ENCODE measurements at places on chromosomes 3 and 15.

- DNase-seq = no peak
Measured at GRCh38 chr3:181369637-181370036, 342.1 kb upstream of the SOX2 start.

GRCh38 chr15:43249699-43250203, 17.0 kb downstream of the TGM5 start:
- DNase-seq = no peak

GRCh38 chr15:65416845-65417416, 5.8 kb downstream of the IGDCC4 start:
- DNase-seq = no peak

DNA sequence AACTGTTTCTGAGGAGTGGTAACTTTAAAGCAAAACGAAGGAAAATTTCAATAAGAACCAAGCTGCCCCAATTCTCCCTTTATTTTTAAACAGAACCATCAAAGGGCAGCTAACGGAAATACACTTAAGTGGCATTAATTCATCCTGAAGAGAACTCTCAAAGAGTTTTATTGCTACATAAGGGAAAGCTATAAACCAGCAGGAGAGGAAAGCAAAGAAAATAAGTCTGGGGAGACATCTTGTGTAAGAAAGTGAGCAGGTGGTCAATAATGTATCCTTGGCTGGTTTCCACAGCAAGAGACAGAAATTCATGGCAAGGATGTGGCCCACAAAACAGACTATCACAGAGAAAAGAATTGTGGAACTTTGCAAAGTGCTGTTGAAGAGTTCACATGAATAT, 40.0 kb upstream of the CMSS1 start:
- DNase-seq = no peak

- DNase-seq = no peak
Measured at GRCh38 chr3:190646996-190647395, 133.1 kb downstream of the IL1RAP start.

GRCh38 chr3:131349946-131350347, 31.6 kb upstream of the NUDT16 start:
- DNase-seq = peak; percentile 18

DNA sequence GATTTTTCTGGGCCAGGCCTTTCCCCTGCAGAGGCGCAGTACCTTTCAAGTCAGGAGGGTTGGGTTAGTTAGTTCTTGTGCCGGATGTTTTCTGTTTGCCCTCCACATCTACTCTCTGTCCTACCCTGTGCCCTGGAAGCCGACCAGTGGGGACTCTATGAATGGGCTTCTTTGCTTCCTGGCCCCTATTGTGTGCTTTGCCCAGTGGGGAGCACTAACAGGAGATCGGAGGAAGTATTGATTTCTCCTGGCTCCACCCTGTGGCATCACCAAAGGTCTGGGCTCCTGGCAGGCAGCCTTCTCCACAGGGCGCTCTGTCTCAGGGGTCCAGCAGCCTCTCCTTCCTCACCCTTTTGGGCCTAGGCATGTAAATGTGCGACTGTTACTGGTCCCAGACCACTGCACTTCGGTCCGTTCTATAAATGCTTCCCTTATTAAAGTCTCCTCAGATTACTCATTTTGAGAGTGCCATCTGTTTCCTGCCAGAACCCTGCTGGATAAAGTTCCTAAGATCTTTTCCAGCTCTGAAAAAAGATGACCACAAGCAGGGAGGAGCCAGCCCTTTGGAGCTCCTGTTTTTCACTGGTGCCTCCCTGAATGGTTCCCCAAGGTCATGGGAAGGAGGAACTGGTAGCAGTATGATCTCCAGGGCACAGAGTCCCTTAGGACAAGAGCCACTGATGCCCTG, 44.5 kb downstream of the CTDSPL start:
- DNase-seq = no peak

GRCh38 chr15:59998305-59998949, 5.7 kb upstream of the FOXB1 start:
- no peak for DNase-seq

GRCh38 chr3:73453666-73454065, 171.1 kb downstream of the PDZRN3 start:
- no peak for DNase-seq

DNA sequence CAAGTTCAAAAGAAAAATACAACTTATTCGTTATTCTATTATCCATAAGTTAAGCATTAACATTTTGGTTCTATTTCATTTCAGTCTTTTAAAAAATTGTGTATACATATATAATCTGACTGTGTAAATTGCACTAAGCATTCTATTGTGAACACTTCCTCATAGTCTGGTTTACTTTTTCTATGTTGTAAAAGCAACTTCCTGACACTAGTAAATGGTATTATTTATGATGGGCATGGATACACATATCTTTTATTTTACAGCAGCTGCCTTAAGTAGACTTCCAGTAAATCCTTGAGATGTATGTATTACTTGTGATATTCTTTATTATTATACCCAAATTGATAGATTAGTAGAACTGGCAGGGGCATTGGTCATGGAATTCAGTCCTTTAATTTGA, 58.2 kb downstream of the FNDC3B start:
- DNase-seq = no peak

DNA sequence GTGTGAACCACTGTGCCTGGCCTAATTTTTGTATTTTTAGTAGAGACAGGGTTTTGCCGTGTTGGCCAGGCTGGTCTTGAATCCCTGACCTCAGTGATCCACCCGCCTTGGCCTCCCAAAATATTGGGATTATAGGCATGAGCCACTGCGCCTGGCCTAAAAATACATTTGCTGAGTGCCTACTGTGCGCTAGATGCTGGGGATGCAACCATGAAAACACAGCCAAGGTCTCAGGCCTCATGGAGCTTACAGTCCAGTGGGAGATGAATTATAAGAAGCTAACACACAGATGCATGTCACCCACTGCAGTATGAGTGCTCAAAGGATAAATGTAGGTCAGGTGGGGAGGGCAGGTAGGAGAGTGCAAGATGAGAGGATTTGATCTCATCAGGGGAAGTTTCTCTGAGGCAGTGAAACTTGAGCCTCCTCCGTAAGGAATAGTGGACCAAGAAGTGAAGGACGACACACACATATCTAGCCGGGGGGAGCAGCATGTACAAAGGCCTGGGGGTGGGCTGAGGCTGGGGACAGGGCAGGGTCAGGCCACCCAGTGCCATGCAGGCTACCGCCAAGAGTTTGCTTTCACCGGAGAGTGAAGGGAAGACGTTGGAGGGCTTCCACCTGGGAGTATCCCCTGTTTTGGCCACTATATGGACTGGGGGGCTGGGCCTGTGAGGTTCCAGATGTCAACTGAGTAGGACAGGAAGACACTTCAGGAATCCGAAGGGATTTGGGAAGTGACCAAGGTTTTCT, 24.3 kb downstream of the IRAK2 start:
- DNase-seq = no peak

DNA sequence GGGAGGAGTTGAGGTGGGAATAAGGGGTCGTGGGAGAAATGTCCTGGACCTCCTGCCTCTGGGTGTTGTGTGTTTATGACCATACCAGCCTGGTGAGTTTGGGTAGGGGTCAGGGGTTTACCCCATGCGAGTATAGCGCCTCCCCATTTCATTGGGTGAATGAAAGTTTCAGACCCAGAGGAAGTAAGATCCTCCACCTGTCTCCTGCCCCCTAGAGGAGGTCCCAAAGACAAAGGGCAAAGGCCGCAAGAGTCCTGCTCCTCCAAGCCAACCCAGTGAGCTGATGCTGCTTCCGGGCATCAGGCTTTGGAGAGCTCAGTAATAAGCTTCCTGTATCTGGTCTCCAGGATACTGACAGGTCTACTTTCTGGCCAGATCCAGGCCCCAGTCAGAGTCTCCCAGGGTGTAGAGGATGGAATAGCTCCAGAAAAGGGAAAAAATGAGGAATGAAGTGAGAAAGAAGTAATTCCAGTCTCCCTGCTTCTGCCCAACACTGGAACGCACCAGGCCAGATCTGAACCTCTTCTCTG, 6.4 kb upstream of the TBC1D21 start:
- DNase-seq = peak; percentile 37

GRCh38 chr3:71584394-71585011, 975 bp upstream of the FOXP1 start:
- DNase-seq = peak; percentile 77

DNA sequence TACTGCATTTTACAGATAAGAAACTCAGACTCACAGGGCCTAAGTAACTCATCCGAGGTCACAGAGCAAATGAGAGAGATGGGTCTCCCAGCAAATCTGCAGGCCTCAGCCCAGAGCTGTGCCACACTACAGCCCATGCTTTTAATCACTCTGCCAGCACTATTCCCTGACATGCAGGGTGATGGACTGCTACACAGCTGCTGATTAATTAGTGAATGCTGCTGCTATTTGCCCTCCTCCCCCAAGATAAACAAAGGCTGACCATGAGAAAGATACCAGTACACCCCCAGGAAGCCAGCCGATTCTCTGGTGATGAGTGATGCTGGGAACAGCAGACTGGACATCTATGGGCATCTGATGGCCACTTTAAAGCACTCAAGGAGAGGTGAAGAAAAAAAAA, 39.3 kb downstream of the RFTN1 start:
- no peak for DNase-seq

DNA sequence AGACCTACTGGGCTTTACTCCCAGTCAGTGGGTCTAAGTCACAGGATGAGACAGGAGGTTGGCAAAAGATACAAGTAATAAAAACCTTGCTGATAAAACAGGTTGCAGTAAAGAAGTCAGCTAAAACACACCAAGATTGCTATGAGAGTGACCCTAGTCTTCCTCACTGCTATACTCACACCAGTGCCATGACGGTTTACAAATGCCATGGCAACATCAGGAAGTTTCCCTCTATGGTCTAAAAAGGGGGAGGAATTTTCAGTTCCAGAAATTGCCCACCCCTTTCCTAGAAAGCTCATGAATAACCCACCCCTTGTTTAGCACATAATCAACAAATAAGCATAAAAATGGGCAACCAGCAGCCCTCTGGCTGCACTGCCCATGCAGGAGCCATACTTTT, 966.7 kb upstream of the ROBO1 start:
- DNase-seq = peak; percentile 42

DNA sequence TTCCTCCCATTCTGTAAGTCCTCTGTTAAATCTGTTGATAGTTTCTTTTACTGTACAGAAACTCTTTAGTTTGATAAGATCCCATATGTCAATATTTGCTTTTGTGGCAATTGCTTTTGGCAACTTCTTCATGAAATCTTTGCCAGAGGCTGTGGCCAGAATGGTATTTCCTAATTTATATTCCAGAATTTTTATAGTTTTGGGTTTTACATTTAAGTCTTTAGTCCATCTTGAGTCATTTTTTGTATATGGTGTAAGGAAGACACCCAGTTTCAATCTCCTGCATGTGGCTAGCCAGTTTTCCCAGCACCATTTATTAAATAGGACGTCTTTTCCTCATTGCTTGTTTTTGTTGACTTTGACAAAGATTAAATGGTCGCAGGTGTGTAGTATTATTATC, 372.4 kb upstream of the CADM2 start:
- DNase-seq = no peak

DNA sequence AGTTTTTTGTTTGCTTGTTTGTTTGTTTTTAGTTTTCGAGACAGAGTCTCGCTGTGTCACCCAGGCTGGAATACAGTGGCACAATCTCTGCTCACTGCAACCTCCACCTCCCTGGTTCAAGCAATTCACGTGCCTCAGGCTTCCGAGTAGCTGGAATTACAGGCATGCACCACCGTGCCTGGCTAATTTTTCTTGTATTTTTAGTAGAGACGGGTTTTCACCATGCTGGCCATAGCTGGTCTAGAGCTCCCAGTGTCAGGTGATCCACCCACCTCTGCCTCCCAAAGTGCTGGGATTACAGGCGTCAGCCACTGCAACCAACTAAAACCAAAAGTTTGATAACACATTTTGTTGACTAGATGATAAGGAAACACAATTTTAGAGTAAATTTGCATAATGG, 372.7 kb downstream of the FGF12 start:
- DNase-seq = no peak

DNA sequence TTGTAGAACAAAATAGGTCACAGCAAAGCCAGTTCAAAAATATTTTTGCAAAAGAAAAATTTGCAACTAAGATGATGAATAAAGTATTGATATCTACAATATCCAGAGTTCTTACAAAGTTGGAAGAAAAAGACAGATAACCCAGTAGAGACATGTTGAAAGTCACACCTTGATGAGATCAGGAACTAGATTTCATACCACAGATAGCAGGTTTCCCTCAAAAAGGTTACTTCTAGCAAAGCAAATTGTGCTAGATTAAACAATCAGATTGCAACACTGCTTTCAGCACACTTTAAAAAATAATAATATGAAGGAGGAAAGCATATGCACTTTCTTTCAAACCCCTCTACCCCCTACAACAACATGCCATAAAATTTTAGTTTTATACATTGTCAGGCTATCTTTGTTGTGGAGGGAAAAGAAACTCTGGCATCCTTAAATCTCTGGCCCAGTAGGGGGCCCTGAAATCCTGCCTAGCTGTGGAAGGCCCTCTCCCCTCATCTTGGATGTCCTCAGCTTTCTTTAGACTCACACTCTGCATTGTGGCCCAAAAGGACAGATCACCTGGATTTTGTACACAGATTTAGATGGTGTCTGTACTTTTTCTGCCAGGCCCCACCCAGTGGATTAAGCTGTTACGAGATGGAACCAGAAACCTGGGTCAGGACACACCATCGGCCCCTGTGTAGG, 50.9 kb downstream of the CCR3 start:
- no peak for DNase-seq

DNA sequence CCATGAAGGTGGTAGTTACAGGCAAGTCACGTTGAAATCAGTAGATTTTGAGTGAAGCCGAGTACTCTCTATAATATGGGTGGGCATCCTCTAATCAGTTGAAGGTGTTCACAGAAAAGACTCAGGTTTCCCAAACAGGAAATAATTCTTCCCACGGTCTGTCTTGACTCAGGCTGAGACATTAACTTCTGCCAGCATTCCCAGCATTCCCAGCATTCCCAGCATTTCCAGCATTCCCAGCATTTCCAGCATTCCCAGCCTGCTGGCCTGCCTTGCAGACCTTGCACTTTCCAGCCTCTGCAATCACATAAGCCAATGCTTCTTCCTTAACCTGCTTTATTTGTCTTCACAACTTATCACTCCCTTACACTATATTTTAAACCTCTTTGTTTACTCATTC, 542.3 kb upstream of the ROBO2 start:
- DNase-seq = no peak

- DNase-seq = no peak
Measured at GRCh38 chr15:35321926-35322325, 224.0 kb downstream of the DPH6 start.

DNA sequence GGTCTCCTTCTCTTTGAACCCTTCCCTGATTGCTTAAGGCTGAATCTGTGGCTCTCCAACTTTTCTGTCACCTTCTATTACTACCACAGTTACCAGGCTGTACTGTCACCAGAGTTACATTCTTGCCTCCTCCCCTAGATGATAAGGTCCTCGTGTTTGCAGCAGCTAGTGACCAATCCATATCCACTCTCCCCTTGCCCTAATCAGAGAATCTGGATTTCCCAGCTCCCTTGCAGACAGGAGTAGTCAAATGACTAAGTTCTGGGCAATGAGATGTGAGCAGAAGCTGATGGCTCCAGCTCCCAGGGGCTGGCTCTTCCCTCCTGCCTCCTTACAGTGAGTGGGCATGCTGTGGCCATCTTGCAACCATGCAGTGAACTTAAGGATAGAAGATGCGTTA, 95.4 kb upstream of the VGLL4 start:
- no peak for DNase-seq

GRCh38 chr3:123367467-123368154, 81.3 kb downstream of the ADCY5 start:
- DNase-seq = no peak

- DNase-seq = no peak
Measured at GRCh38 chr3:160047876-160048275, 59.2 kb downstream of the IL12A start.
